Astrocyte of the hippocampus (primary cell): ENCODE measurements at places on chromosomes 13 and 19.

DNA sequence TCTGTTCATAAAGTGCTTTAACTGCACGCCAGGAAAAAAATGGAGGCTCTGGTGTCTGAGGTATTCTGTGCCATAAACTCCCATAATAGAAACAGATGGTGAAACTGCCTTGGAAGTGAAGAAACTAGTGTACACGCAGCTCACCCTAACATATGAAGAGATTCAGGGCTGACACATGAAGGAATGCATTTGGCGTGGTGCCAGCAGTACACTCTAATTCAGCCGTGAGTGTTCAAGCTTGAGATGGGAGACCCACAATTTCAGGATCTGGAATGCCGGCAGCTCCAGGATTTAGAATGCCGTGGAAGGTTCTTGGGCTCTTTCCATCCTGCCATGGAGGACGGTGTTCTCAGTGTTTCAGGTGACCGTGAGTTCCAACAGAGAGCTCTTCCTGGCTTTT lies 478.4 kb downstream of the TSHZ3 start:
- peak; percentile 3 for DNase-seq

- DNase-seq: no peak
These were observed 367.4 kb downstream of the SPRY2 start for GRCh38 chr13:79973533-79973963.

DNA sequence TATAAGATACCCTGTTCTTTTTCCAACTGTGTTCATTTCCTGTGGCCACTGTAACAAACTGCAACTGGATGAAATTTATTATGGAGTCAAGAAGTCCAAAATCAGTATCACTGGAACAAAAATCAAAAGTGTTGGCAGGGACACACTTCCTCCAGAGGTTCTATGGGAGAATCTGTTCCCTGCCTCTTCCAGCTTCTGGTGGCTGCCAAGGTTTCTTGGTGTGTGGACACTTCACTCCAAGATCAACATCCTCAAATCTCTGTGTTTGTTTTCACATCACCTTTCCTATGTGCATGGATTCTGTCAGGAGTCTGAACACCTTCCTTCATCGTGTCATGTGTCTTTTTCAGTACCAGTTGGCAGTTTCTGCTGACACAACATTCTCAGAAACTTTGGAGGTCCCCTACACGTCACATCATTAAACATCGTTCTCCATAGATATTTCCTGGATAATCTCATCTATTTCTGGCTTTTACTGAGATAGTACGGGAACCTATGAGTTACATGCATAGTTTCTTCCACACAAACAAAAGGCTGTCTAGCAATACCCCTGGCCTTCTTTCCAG lies 15.2 kb upstream of the EFNB2 start:
- DNase-seq: no peak

- DNase-seq: no peak
These were observed 16.6 kb downstream of the POU4F1 start for GRCh38 chr13:78586706-78587105.

GRCh38 chr19:48403606-48404005 lies 10.1 kb downstream of the GRIN2D start:
- peak; percentile 70 for DNase-seq
